ENCODE measurements at places on chromosomes 7 and 10.

GRCh38 chr10:91164520-91165065 is 55.9 kb upstream of the PCGF5 start:
- DNase-seq, result no peak

GRCh38 chr7:133572087-133572486 is 319.2 kb downstream of the EXOC4 start:
- DNase-seq, result no peak

DNA sequence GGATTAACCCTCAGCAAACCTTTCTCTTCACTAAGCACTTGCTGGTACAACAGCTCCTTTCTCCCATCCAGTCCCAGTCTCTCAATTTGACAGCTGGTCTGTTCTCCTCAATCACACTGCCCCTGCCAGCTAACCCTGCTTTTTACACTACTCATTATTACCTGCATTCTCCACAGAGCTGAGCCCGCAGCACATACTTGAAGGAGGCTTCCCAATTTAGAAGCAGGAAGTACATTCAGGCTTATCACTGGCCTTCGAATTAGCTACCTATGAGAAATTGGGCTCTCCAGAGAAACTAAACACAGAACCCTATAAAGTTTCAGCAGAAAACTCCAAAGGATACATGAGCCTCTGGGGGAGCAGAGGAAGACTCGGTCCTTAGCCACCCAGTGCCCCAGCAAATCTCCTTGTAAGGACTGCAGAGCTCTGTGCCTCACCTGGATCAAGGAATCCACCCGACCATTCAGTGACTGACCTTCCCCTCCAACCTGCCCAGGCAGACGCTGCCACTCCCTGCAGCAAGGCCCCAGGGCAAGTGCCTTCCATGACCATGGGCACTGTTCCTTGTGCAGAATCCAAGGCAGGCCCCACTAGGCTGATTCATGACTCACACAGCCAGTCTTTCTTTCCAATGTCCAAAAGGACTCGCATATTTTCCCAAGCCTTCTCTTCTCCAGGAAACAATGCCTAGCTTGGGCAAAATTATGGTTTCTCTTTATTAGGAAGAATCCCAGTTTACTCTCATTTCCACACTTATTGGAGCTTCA is 68.0 kb downstream of the VOPP1 start:
- DNase-seq, result no peak

- DNase-seq, result no peak
These were observed 28.4 kb downstream of the ITGB1 start for GRCh38 chr10:32929634-32930033.

DNA sequence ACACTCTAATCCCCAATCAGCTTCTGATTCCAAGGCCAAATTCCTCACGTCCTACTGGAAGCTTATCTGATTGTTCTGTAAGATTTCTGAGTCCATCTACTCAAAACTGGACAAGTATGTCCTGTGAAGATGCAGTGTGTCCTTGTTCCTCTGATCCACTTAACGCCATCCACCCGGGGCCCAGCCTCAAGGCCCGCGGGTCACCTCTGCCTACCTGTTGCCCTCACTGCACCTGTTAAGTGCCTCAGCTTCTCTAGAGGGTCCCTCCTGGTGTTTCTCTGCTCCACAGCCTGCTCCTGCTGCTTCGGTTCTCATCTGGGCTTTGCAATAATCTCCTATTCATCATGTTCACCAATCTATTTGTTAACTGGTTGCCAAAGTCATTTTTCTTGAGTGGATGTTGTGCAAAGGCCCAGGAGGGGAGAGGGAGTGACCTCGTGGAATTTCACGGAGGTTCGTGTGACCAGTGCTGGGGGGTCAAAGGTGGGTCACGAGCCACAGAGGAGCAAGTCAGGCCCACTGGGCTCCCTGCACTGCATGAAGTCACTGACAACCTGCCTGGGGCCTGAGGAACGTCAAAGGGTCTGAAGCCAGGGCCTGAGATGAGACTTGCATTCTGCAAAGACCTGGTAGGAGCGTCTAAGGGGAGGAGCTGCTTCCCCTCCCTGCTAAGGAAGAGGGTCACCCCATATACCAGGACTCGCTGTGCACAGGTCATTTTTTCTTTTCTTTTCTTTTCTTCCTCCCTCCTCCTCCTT is 338.1 kb downstream of the WDR37 start:
- no peak for DNase-seq

DNA sequence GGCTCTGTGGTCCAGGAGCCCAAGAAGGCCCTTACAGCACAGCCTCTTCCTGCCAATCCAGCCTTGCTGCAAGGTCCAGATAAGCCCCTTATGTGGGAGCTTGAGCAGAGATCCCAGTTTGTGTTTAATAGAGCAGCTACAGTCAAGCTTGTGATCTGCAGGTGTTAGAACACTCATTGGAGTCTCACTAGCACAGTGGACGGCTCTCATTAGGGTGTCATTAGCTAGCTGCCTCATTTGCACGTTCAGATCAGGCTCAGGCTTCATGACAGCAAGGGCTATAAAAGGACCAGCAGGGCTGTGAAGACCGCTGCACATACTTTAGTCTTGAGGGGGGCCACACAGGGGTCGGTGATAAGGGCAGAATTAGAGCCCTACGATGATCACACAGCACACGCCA is 443.2 kb downstream of the RPS24 start:
- no peak for DNase-seq

DNA sequence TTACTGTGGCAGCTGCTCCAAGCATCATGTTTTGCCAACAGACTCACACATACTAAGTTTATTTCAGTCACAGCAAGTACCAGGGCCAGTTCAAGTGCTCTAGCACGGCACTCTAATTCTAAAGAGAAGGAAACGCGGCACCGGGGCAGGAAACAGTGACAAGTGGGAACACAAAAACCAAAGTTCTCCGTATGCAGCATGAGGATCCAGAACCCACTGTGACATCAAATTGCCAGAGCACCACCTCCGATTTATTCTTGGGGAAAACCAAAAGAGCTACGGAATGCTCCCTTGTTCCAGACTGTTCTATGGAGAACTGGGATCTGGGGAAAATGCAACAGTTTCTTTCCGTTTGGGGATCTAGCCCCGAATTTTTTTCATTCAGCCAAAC is 448 bp upstream of the PTER start:
- peak; percentile 20 for DNase-seq

DNA sequence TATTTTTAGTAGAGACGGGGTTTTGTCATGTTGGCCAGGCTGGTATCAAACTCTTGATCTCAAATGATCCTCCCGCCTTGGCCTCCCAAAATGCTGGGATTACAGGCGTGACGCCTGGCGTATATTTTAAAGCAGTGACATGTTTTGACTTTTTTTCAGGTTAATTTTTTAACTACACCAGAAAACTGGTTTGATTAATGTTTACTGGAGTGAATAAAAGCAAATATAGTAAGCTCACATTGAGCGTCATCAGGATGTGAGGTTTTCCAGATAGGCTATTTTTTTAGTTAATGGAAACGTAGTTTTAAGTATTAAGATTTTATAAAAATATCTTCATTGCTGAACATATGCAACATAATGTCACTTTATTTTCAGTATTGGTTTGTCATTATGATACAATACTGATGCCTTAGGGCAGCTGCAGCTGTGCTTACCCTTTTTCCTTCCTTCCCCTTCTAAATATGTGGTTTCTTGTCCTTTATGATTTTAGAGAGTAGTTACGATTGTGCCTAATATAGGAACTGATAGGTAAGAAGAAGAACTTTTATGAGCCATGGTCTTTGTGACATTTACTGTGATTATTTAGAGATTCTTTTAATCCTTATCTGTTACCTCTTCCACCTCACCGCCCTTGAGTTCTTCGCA is 37.3 kb downstream of the TMEM60 start:
- DNase-seq, result no peak

DNA sequence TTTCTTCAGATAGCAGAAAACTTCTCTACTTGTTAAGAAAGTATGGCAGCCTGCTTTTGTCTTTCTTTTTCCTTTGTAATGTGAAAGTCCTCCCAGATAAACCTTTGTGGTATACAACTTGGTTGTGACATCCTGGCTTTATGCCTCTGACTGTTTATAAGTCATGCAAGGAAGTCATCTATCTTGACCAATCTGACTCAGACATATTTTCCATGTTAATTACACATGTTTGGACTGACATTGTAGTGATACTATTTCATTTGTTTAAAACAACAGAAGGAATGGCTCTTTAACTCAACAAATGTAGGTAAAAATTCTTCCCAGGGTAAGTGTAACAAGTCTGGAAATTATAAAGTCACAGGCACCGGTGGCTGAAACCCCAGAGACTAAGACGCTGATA is 341.6 kb upstream of the MEOX2 start:
- DNase-seq, result no peak

DNA sequence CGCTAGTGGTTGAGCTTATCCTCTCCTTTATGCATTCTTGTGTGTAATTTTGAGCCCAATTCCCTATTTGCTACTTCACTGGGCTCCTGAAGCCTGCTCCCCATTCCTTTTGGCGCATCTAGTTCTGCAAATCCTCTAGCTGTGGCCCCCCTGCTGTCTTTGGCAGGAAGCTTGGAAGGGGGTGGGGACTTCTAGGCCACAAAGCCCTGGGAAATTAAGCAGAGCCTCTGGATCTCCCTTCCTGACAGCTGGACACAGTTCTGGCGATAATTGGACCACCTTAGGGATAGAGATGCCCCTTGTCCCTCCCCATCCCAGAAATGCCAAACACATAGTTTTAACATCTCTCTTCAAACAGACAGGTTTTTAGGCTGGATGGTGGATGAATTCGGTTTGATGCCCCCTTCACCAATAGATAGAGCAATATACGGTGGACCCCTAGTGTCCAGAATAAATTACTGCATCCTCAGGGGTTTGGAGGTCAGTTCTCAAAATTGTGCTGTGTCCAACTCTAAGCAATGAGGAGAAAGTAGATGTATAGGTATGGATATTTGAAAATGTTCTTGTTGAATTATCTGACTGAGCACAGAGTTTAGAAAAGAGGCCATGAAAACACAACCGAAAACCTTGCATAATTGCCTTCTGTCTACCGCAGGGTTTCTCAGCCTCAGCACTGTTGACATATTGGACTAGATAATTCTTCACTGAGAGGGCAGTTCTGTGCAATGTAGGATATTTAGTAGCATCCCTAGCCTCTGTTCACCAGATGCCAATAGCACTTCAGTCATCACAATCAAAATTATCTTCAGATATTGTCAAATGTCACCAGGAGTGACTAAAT is 75.5 kb downstream of the PAPSS2 start:
- no peak for DNase-seq

DNA sequence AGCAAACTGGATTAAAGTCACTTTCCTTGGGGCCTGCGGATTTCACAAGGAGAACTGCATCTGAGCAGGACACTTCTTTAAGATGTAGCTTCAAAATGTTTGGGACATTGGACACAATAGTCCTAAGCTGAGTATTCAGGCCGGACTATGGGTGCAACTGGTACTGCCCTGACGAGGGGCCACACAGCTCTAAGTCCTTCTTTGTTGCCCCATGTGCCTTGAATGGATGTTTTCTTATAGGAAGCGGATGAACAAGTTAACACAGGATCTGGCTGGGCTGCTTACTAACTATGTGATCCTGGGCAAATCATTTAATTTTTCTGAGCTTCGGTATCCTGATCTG is 147.8 kb upstream of the KLF14 start:
- DNase-seq, result no peak

- no peak for DNase-seq
These were observed 161.1 kb upstream of the RHEB start for GRCh38 chr7:151680810-151681209.

DNA sequence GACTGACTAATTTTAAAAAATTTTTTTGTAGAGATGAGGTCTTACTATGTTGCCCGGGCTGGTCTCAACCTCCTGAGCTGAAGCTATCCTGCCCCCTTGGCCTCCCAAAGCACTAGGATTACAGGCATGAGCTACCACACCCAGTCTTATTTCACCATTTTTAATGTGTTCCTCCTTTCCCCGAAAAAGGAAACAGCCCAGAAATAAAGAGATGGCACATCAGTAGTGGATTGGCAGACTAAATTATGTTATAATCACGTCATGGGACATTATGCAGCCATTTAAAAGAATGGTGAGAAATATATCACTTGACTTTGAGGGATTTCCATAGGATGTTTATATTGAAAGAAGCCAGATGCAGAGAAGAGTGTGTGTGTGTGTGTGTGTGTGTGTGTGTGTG is 40.5 kb downstream of the CAPZA2 start:
- DNase-seq, result no peak

GRCh38 chr7:8146788-8147413 is 115.1 kb downstream of the ICA1 start:
- DNase-seq, result no peak

GRCh38 chr7:98199131-98199530 is 12.1 kb upstream of the BHLHA15 start:
- DNase-seq, result no peak

DNA sequence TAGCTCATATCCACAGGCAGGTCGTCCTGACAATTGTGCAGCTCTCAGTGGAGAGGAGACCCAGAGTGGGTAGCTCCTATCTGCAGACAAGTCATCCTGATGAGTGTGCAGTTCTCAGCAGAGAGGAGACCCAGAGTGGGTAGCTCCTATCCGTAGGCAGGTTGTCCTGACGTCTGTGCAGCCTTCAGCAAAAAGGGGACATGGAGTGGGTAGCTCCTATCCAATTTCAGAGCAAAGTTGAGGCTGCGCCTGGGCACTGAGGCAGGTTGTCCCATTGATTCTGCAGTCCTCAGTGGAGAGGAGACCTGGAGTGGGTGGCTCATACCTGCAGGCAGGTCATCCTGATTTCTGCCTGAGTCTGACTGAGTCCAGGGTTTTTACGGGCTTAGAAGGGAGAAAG is 111.8 kb downstream of the HPSE2 start:
- DNase-seq, result no peak

GRCh38 chr7:25851332-25852210 is 300.4 kb upstream of the NFE2L3 start:
- peak; percentile 56 for DNase-seq

- DNase-seq, result no peak
These were observed 9.1 kb downstream of the ZMIZ2 start for GRCh38 chr7:44757739-44758138.

DNA sequence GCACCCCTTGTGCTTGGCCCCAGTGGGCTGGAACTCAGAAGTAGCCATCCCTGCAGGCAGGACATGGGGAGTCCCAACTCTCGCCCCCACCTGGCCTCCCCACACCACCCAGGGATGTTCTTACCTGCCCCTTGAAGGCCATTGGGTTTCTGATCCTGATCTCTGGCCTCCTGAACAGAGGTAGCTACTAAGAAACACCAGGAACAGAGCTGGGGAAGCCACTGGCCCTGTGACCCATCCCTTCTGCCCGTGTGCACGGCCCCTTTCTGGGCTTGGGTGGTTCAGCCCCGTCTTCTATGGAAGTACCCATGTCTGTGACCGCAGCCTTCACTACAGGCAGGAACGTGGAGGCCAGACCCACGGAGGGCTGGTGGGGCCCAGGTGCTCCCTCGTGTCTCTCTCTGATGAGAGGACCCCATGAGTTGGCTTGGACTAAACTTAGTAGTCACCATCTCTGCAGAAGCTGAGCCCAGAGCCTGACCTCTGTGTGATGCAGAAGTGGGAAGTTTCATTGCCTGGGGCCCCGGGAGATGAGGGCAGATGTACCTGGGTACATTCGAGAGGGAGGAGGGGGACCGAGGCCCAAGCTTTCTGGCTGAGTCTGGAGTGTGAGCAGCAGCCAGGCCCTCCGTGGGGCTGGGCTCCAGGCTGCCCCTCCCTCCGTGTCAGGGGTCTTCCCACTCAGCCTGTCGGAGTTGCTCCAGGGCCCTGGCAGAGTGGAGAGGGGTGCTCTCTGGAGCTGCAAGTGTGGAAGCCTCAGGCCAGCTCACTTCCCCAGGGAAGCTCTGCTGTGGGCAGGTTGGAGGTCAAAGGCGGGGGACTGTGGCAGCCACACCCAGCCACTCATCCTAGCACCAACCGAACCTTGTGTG is 81.0 kb downstream of the MKI67 start:
- DNase-seq, result no peak

- DNase-seq, result no peak
These were observed 43.3 kb downstream of the SGCE start for GRCh38 chr7:94612661-94613060.

GRCh38 chr7:7257899-7258692 is 75.8 kb downstream of the C1GALT1 start:
- DNase-seq, result no peak

Measured in activated CD8-positive, alpha-beta memory T cell treated with anti-CD3 and anti-CD28 coated beads, Interleukin-2, amount 50 U/mL, for 4 hours (primary cell).